Left lung (tissue), 14 donors: ENCODE measurements at places on chromosomes 4 and X.

DNA sequence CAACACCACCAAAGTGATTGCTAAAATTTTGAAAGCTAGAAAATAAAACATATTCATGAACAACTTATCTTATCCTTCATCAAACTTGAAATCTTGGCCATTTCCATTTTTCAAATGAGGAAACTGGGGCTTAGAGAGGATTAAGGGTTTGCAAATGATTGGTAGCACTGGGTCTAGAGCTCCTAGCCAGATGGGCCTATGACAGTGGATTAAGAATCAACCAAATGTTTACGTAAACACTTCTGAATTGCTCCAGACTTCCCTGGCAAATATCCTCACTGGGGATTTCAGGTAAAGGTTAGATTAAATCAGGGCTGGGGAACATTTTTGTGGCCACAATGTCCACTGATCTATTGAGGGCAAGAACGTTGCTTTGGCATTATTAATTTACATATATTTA lies 241.2 kb downstream of the ANK2 start:
- no peak for DNase-seq
- H3K4me3 ChIP-seq = no peak overlapping the region
- H3K27me3 ChIP-seq = no peaks in the 10 kb centered on the region
- no peak overlapping the region for H3K27ac ChIP-seq

GRCh38 chr4:128521156-128521555 lies 233.5 kb upstream of the PGRMC2 start:
- peaks cover 24% of the 10 kb centered on the region for H3K4me1 ChIP-seq
- no peaks in the 10 kb centered on the region for H3K36me3 ChIP-seq
- H3K27ac ChIP-seq = no peak overlapping the region
- DNase-seq = no peak
- H3K4me3 ChIP-seq = no peak overlapping the region
- no peaks in the 10 kb centered on the region for H3K27me3 ChIP-seq

GRCh38 chrX:52933976-52934703 lies 24.2 kb downstream of the FAM156A start:
- H3K27me3 ChIP-seq = no peaks in the 10 kb centered on the region
- no peaks in the 10 kb centered on the region for H3K36me3 ChIP-seq
- DNase-seq = no peak
- peaks cover 5% of the 10 kb centered on the region for H3K4me1 ChIP-seq
- peak overlapping the region; percentile 45 for H3K4me3 ChIP-seq
- H3K27ac ChIP-seq = peak overlapping the region; percentile 91

DNA sequence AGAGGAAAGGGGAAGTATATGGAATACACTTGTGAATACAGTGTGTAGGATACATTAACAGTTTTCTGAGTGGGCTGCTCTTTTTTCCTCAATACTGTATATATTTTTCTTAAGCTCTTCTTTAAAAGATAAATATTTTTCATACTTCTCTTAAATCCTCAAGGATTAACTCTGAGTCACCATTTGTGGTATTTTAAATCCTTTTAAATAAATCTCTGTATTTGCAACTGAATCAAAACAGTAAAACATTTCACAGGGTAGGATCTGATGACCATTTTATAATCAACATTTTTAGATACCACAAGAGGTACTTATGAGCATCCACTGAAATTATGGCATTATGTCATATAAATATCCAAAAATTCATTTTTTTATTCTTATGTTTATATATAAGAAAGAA lies 87.6 kb downstream of the GAB1 start:
- no peaks in the 10 kb centered on the region for H3K27me3 ChIP-seq
- no peak for DNase-seq
- no peaks in the 10 kb centered on the region for H3K4me1 ChIP-seq
- no peaks in the 10 kb centered on the region for H3K36me3 ChIP-seq
- H3K27ac ChIP-seq = no peak overlapping the region
- H3K4me3 ChIP-seq = no peak overlapping the region

DNA sequence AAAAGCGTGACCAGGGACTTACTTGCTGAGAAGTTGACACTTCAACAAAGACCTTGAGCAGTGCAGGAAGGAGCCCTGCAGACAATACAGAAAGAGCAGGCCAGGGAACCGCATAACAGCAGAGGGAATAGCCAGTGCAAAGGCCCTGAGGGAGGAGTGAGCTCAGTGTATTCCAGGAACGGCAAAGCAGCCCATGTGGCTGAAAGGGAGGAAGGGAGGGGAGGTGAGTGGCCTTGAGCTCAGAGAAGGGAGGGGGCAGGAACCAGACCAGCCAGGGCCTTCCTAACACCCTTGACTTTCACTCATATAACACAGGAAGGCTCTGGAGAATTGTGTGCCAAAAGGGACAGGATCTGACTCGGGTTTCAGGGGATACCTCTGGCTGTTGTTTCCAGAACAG lies 112.2 kb downstream of the BCOR start:
- no peak overlapping the region for H3K4me3 ChIP-seq
- no peaks in the 10 kb centered on the region for H3K27me3 ChIP-seq
- no peak overlapping the region for H3K27ac ChIP-seq

DNA sequence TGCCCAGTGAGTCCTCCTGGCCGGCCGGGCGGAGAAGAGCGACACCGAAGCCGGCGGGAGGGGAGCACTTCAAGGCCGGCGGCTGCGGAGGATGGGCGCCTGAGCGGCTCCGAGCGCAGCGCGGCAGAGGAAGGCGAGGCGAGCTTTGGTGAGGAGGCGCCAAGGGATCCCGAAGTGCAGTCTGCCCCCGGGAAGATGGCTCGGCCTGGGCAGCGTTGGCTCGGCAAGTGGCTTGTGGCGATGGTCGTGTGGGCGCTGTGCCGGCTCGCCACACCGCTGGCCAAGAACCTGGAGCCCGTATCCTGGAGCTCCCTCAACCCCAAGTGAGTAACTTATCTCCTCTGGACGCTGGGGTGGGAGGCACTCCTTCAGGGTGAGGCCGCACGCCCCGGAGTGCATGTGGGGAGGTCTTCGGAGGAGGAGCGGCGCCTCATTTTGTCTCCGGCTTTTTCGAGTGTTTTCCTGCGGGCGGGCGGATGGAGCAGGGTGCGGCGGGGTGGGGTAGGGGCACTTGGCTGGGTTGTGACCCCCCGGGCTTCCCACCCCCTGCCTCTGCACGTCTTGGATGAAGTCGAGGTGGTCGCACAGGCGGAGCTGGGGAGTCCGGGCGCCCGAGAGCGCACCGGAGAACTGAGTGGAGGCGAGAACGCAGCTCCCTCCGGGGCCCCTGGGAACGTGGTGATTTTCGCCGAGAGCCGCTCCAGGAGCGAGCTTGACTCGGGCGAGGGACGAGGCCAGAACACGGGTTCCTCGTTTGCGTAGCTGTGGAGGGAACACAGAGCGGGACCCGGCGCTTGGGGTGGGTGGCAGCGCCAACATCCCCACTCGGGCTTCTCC lies 979 bp downstream of the EFNB1 start:
- H3K4me1 ChIP-seq = no peaks in the 10 kb centered on the region
- H3K4me3 ChIP-seq = peak overlapping the region; percentile 67
- no peak for DNase-seq
- H3K27me3 ChIP-seq = peaks cover 17% of the 10 kb centered on the region

DNA sequence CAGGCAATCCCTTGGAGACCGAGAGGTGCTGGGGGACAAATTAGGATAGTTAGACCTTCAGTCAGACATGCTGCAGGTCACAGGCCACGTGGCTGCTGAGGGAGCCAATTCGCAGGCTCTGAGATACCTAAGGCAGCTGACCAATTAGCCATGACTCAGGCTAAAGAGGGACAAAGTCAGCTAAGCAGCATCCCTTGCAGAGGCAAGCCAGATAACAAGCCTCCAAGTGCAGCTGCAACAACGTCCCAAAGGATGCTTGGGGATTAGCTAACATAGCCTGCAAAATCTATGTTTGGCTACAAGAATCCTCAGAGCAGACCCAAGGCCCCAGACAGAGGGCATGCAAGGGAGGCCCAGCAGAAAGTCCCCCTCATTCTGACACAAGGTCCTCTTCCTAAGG lies 93.5 kb downstream of the SEL1L3 start:
- no peak overlapping the region for H3K27ac ChIP-seq
- H3K4me3 ChIP-seq = no peak overlapping the region
- DNase-seq = no peak
- no peaks in the 10 kb centered on the region for H3K27me3 ChIP-seq
- no peaks in the 10 kb centered on the region for H3K36me3 ChIP-seq
- H3K4me1 ChIP-seq = no peaks in the 10 kb centered on the region

DNA sequence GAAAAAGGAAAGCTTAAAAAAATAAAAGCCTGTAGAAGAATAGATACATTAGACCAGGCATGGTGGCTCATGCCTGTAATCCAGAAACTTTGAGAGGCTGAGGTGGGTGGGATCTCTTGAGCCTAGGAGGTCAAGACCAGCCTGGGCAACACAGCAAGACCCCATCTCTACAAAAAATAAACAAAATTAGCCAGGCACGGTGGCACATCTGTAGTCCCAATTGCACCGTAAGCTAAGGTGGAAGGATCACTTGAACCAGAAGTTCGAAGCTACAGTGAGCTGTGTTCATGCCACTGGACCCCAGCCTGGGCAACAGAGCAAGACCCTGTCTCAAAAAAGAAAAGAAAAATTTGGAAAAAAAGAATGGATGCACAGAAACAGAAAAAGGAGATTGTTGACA lies 149.4 kb downstream of the APBB2 start:
- H3K27ac ChIP-seq = no peak overlapping the region
- no peak overlapping the region for H3K4me3 ChIP-seq
- H3K4me1 ChIP-seq = peaks cover 15% of the 10 kb centered on the region
- DNase-seq = no peak
- no peaks in the 10 kb centered on the region for H3K27me3 ChIP-seq
- H3K36me3 ChIP-seq = no peaks in the 10 kb centered on the region

DNA sequence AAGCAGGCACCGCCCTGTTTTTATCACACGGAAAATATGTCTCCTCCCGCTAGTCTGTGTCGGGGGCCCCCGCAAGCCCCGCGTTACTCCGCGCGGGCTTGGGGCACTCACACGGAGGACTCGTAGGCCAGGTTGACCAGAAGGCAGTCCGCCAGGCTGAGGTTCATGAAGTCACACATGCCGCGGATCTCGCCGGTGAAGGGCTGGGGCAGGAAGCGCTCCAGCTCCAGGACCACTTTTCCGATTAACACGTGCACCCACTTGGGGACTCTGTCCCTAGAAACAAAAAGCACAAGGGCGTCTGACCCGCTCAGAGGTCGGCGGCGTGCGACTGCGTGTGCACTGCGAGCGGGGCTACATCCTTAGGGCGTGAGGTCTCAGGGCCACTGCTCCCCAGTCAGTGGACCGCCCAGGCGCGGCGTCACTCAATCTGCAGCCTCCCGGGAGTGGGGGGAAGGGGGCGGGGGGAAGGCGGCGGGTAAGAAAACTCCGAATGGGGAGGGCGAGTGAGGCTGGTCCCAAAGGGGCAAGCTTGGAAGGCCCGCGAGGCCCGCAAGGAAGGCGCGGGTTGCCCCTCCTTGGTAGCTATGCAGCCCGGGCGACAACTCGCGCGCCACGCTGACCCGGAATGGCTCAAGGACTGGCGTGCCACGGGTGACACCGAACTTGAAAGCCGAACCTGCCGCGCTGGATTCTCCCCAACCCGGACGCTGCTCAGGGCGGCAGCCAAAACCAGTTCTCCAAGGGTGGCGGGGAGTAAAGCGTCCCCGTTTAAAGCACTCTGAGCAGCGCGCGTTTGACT lies 722 bp downstream of the NAAA start:
- H3K4me1 ChIP-seq = peaks cover 13% of the 10 kb centered on the region
- H3K4me3 ChIP-seq = peak overlapping the region; percentile 70
- H3K36me3 ChIP-seq = no peaks in the 10 kb centered on the region
- peak overlapping the region; percentile 84 for H3K27ac ChIP-seq

- no peaks in the 10 kb centered on the region for H3K36me3 ChIP-seq
- no peak overlapping the region for H3K4me3 ChIP-seq
- DNase-seq = no peak
- no peak overlapping the region for H3K27ac ChIP-seq
- peaks cover 9% of the 10 kb centered on the region for H3K4me1 ChIP-seq
Observed at GRCh38 chr4:69764311-69764710, 3.9 kb upstream of the SULT1B1 start.

GRCh38 chr4:128379860-128380259 lies 92.2 kb upstream of the PGRMC2 start:
- H3K4me3 ChIP-seq = no peak overlapping the region
- H3K4me1 ChIP-seq = no peaks in the 10 kb centered on the region
- no peaks in the 10 kb centered on the region for H3K27me3 ChIP-seq
- no peak for DNase-seq
- H3K27ac ChIP-seq = no peak overlapping the region

DNA sequence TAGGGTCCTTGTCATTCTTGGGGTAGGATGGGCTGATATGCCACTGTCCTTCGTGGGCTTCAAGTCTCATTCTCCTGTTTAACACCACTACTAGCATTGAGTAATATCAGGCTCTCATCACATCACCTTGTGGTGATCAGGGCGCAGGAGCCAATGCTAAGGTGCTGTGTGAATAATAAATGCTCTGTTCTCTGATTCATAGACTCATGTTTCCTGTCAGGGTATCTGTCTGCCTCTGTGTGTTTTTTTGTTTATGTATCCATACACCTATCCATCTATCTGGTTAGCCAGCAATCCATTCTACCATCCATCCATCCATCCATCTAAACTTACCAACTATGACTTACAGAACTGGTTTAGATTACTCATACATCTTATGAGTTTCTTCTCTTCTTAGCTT lies 525.1 kb upstream of the ATOH1 start:
- H3K27ac ChIP-seq = no peak overlapping the region
- no peaks in the 10 kb centered on the region for H3K36me3 ChIP-seq
- no peaks in the 10 kb centered on the region for H3K4me1 ChIP-seq
- H3K27me3 ChIP-seq = no peaks in the 10 kb centered on the region
- no peak for DNase-seq

DNA sequence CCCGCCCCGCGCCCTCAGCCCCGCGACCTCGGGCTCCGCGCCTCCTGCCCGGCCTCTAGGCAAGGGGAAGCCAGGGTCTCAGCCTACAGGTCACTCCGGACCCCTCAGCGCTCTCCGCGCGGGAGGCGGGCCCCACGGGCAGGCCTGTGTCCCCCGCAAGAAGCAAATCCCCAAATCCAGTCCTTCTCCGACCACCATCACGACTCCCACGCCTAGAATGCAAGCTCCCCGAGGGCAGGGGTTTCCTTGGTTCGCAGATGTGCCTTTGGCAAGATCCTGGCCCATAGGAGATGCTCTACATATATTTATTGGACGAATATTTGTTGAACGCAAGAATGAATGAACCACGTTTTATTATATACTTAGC lies 260 bp upstream of the CCDC149 start:
- peaks cover 22% of the 10 kb centered on the region for H3K36me3 ChIP-seq
- no peaks in the 10 kb centered on the region for H3K4me1 ChIP-seq
- no peak for DNase-seq
- H3K27me3 ChIP-seq = no peaks in the 10 kb centered on the region
- H3K4me3 ChIP-seq = peak overlapping the region; percentile 50

DNA sequence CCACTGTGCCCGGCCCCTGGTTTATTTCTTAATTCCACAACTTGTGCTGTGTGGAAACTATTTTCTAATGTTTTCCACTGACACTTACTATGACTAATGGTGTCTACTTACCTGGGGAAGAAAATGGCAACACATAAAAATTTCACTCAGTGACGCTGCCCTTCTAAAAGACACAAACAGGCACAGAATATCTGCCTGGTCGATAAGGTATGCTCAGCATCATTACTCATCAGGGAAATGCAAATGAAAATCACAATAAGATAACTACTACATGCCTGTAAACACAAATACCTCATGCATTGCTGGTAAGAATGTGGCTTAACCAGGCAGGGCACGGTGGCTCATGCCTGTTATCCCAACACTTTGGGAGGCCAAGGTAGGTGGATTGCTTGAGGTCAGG lies 61.6 kb downstream of the UBE2K start:
- no peaks in the 10 kb centered on the region for H3K27me3 ChIP-seq
- no peaks in the 10 kb centered on the region for H3K36me3 ChIP-seq
- no peak overlapping the region for H3K27ac ChIP-seq
- no peak overlapping the region for H3K4me3 ChIP-seq
- no peaks in the 10 kb centered on the region for H3K4me1 ChIP-seq
